Psoas muscle (tissue), 8 donors: ENCODE measurements at places on chromosomes 1 and 21. TPM values are rescaled to one million over a fixed set of nuclear protein-coding genes. Genes with fewer than 3 reads are reported as not detected.

NBPF19 gene
- 4.4 TPM for total RNA-seq

CAMK2N1 gene
- 5.6 TPM for total RNA-seq

DNA sequence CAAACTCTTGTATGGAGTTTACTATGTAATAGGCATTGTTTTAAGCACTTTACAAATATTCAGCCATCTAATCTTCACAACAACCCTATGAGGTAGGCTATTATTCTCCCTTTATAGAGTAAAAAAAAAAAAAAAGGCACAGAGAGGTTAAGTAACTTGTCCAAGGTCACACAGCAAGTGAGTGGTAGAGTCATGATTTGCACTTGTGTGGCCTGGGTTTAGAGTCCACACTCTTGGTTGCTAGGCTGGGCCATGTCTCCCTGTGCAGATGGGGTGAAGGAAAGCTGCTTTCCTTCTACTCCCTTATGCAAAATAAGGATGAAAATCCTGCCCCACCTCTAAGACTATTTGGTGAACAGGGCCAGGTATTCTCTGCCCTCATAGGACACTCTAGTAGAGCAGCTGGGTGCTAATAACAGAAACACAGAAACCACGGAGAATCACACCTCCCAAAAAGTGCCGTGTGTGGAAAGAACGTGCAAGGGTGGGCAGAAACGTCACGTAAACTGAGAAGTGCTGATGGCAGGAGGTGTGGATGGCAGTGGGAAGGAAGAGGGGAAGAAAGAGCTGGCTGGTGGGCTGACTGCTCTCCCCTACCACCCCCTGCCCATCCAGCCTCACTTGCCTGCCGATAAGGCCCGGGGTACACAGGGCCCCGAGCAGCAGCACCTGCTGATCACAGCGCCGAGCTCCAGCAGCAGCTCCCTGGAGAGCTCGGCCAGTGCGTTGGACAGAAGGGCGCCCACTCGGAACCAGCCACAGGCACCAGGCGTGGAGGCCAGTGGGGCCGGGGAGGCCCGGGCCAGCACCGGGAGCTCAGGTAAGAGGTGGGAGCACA lies 28.3 kb upstream of the VPS13D start:
- DNase-seq, result no peak

- no peak for DNase-seq
Observed at GRCh38 chr1:238681021-238681420, 705.3 kb upstream of the CHRM3 start.
